ENCODE measurements at places on chromosomes 4 and X.
A peak's percentile ranks its signal among the peaks of the same experiment; 100 is the strongest.

DNA sequence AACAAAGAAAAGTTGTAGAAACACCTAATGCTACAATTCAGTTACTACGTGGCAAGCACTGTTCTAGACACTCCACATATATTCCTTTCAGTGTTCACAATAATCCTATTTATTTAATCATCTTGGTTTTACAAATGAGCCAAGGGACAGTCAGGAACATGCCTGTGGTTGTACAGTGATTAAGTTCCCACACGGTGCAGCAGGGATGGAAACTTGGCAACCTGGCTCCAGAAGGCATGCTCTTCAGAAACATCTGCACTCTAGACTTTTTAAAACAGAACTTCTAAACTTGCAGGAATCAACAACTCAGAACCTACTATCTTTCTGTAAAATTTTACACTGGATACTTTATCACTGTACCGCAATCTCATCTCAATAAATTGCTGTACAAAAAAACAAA is 32.1 kb downstream of the TAPT1 start:
- H3K4me1 ChIP-seq: peaks cover 53% of the 10 kb centered on the region

DNA sequence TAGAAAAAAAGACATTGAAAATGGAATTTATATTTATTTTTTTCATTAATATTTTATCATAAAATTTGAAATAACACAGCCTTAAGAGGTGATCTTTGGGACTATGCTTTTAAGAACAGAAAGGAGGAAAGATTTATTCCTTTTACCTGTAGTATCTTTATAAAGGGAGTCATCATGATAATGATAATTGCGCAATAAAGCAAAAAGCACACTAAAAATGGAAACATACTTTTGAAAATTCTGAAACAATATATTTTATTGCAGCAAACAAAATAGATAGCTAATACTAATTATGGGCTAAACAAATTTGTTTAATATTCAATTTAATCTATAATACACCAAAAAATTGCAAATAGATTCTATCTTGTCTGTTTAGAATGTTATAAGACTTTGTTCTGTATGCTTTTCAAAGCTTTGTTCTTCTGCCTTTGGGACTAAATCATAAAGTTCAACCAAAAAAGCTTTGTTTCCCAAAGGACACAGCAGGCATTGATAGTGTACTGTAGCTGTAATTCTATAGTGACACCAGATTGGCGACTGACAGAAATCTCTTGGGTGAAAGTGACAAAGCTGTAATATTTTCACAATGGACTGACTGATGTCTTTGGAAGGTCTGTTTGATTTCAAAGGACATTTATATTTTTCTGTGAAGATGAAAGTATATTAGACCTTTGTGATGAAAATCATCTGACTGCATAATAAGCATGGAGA is 2156.6 kb upstream of the TENM3 start:
- no peak overlapping the region for H3K4me3 ChIP-seq
- no peaks in the 10 kb centered on the region for H3K4me1 ChIP-seq
- DNase-seq: no peak
- no peak overlapping the region for H3K27ac ChIP-seq

- H3K4me3 ChIP-seq: no peak overlapping the region
- H3K36me3 ChIP-seq: no peaks in the 10 kb centered on the region
- peak; percentile 31 for DNase-seq
- no peaks in the 10 kb centered on the region for H3K27me3 ChIP-seq
- H3K4me1 ChIP-seq: no peaks in the 10 kb centered on the region
Measured at GRCh38 chr4:3217771-3218170, 31.2 kb upstream of the MSANTD1 start.

GRCh38 chr4:13546941-13547484 is 2.7 kb upstream of the NKX3-2 start:
- H3K27me3 ChIP-seq: peaks cover 100% of the 10 kb centered on the region
- DNase-seq: peak; percentile 80
- H3K36me3 ChIP-seq: no peaks in the 10 kb centered on the region
- no peak overlapping the region for H3K27ac ChIP-seq
- no peak overlapping the region for H3K4me3 ChIP-seq

- H3K4me3 ChIP-seq: no peak overlapping the region
- H3K27me3 ChIP-seq: no peaks in the 10 kb centered on the region
- no peaks in the 10 kb centered on the region for H3K36me3 ChIP-seq
- H3K4me1 ChIP-seq: no peaks in the 10 kb centered on the region
- no peak overlapping the region for H3K27ac ChIP-seq
- no peak for DNase-seq
Measured at GRCh38 chrX:99394456-99394855, 1015.6 kb downstream of the PCDH19 start.

GRCh38 chr4:158938220-158939044 is 164.4 kb upstream of the RAPGEF2 start:
- H3K27me3 ChIP-seq: no peaks in the 10 kb centered on the region
- no peaks in the 10 kb centered on the region for H3K4me1 ChIP-seq
- no peaks in the 10 kb centered on the region for H3K36me3 ChIP-seq
- no peak overlapping the region for H3K4me3 ChIP-seq
- no peak for DNase-seq

- no peaks in the 10 kb centered on the region for H3K36me3 ChIP-seq
- no peak for DNase-seq
- no peak overlapping the region for H3K27ac ChIP-seq
- no peak overlapping the region for H3K4me3 ChIP-seq
- no peaks in the 10 kb centered on the region for H3K27me3 ChIP-seq
Measured at GRCh38 chrX:53294024-53294648, 12.8 kb upstream of the IQSEC2 start.

GRCh38 chr4:34972189-34972588 is 1272.1 kb downstream of the ARAP2 start:
- no peak overlapping the region for H3K4me3 ChIP-seq
- no peak overlapping the region for H3K27ac ChIP-seq
- H3K36me3 ChIP-seq: no peaks in the 10 kb centered on the region
- no peaks in the 10 kb centered on the region for H3K27me3 ChIP-seq

GRCh38 chrX:23436875-23437274 is 102.2 kb downstream of the PTCHD1 start:
- no peaks in the 10 kb centered on the region for H3K4me1 ChIP-seq
- H3K27ac ChIP-seq: no peak overlapping the region
- no peak overlapping the region for H3K4me3 ChIP-seq
- DNase-seq: no peak
- no peaks in the 10 kb centered on the region for H3K27me3 ChIP-seq

DNA sequence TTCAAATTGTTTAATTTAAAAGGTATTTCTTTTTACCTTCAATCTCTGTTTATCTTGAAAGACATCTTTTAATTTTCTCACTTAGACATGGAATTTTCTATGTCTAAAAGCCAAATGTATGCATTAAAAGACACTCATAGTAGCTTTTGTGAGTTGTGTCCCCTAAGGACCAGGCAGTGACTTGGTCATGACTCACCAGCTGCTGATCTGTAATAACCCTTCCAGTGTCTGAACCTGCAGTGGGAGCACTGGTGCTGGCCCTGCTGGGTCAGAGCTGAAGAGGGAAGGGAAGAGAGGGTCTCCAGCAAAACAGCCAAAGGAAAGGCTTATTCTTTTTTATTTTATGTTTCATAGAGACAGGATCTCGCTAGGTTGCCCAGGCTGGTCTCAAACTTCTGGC is 31.1 kb upstream of the SH3D19 start:
- H3K4me1 ChIP-seq: no peaks in the 10 kb centered on the region
- no peak overlapping the region for H3K4me3 ChIP-seq
- no peaks in the 10 kb centered on the region for H3K36me3 ChIP-seq
- no peaks in the 10 kb centered on the region for H3K27me3 ChIP-seq
- no peak for DNase-seq
- no peak overlapping the region for H3K27ac ChIP-seq

- DNase-seq: no peak
- no peak overlapping the region for H3K4me3 ChIP-seq
- no peaks in the 10 kb centered on the region for H3K36me3 ChIP-seq
- H3K27me3 ChIP-seq: no peaks in the 10 kb centered on the region
- H3K27ac ChIP-seq: no peak overlapping the region
- no peaks in the 10 kb centered on the region for H3K4me1 ChIP-seq
Measured at GRCh38 chrX:121150217-121150616, 102.8 kb downstream of the GLUD2 start.

DNA sequence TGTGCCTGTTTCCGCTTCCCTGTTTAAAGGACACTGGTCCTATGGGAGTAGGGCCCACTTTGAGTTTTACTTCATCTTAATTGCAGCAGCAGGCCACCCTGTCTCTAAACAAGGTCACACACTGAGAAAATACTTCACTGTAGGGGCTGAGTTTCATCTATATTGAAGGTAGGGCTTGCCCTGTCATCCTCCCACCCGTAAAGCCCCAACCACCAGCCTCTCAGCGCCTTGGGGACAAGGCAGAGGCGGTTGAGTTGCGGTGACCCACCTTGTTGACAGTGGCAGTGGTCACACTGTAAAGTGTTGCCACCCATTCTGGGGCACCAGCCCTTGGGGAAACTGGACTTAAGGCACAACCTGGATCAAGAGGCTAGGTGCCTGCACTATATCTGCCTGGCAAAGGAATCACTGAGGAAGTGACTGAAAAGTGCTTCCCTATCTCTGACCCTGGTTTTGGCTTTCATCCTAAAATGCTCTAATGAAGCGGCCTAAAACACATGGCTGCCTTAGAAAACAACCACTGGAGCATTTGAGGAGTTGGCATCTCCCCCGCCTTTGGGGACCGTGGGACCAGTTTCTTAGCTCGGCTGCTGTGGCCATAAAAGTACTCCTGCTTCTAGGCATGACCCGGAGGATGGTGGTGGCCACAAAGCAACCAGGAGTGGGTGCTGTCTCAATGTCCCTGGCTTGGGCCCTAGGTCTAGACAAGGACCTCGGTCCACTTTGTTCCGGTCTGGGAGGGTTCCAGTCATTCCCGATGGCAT is 7.8 kb upstream of the WDR1 start:
- H3K4me3 ChIP-seq: no peak overlapping the region
- no peak overlapping the region for H3K27ac ChIP-seq

- no peak overlapping the region for H3K27ac ChIP-seq
- peaks cover 11% of the 10 kb centered on the region for H3K36me3 ChIP-seq
- H3K4me3 ChIP-seq: no peak overlapping the region
- H3K4me1 ChIP-seq: no peaks in the 10 kb centered on the region
- H3K27me3 ChIP-seq: no peaks in the 10 kb centered on the region
Measured at GRCh38 chr4:5784960-5785611, 74.1 kb downstream of the EVC start.

DNA sequence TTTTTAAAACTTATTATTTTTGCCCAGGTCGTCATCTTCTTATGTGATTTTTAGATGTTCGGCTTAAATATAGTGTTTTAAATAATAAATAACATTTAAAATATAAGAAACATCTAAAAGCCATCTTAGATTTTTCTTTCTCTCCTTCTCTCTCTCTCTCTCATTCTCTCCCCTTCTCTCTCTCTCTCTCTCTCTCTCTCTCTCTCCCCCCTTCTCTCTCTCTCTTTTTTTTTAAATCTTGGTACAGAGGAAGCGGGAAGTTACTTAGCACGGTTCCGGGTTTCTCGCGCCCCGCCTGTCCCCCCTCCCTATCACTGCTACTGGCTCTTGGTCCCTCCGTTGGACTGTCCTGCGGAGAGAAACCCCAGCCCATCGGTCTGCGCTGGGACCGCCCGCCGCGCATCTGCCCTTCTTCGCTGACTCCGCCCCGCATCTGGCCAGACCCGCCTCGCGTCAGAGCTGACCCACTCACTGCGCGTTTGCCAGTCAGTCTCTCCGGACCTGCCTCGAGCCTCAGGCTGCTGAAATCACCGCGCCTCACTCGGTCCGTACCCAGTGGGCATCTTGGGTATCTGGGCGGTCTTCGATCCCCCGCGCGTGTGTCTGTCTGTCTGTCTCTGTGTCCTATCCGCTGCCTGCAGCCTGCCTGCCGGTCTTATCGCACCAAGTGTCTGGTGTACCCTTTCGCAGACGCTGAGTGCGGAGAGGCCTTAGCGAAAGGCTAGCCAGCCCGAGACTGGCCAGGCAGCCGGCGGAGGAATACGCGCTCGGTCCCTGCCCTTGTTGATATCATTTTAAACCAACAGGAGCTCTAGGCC is at the start of gene PABPC5:
Gene PABPC5, plus strand, starts transcription at position 489 of the 818 bp plus-strand sequence. CDS start 739 bp downstream, outside the sequence.
- no peaks in the 10 kb centered on the region for H3K36me3 ChIP-seq
- H3K27ac ChIP-seq: no peak within 1 kb of the TSS
- H3K4me3 ChIP-seq: peak within 1 kb of the TSS; percentile 24
- no peaks in the 10 kb centered on the region for H3K4me1 ChIP-seq
